ENCODE measurements at places on chromosomes 2 and 18. TPM values are rescaled to one million over a fixed set of nuclear protein-coding genes. Genes with fewer than 3 reads are reported as not detected.

The SIX2 gene
- total RNA-seq, result 3.1 TPM

The MC2R gene
- not detected for total RNA-seq

The PLA2R1 gene
- 1.3 TPM for total RNA-seq

The STEAP3 gene
- 27.8 TPM for total RNA-seq

The MROH2A gene
- total RNA-seq, result not detected

The ABCG8 gene
- not detected for total RNA-seq

The ERFE gene
- 9.8 TPM for total RNA-seq

The PIGN gene
- total RNA-seq, result 21.4 TPM

The C2orf66 gene
- not detected for total RNA-seq

The MAP2 gene
- total RNA-seq, result 4.0 TPM

The AQP12A gene
- not detected for total RNA-seq

The DSC2 gene
- 12.2 TPM for total RNA-seq

The DES gene
- total RNA-seq, result not detected

The PAX8 gene
- 109 TPM for total RNA-seq

The BOK gene
- 76.7 TPM for total RNA-seq

The NFE2L2 gene
- 53.0 TPM for total RNA-seq

The KCNG2 gene
- total RNA-seq, result not detected

The SPDYA gene
- total RNA-seq, result not detected

The IL1R2 gene
- total RNA-seq, result 5.4 TPM

The MYO5B gene
- 48.4 TPM for total RNA-seq

The C2orf81 gene
- 2.7 TPM for total RNA-seq

The ALMS1 gene
- total RNA-seq, result 11.8 TPM

The ZNF396 gene
- 0.29 TPM for total RNA-seq

The BIN1 gene
- total RNA-seq, result 99.0 TPM

The RAB6D gene
- not detected for total RNA-seq

The THSD7B gene
- 0.81 TPM for total RNA-seq

The GALNT13 gene
- 0.52 TPM for total RNA-seq

The HNMT gene
- 20.2 TPM for total RNA-seq

The HOXD13 gene
- not detected for total RNA-seq

The IL36A gene
- not detected for total RNA-seq

The EFR3B gene
- 1.3 TPM for total RNA-seq

The SLC11A1 gene
- total RNA-seq, result 0.22 TPM

The ACOXL gene
- total RNA-seq, result 0.06 TPM

The LIMS3 gene
- 1.7 TPM for total RNA-seq

The DOCK10 gene
- 2.1 TPM for total RNA-seq

The CCDC93 gene
- 13.2 TPM for total RNA-seq

The CXCR2 gene
- not detected for total RNA-seq

The CFAP210 gene
- total RNA-seq, result not detected

The NDUFV2 gene
- 103 TPM for total RNA-seq

The PPP1CB gene
- total RNA-seq, result 157 TPM

The FLACC1 gene
- 0.22 TPM for total RNA-seq

The LRRC30 gene
- total RNA-seq, result not detected

The PCARE gene
- total RNA-seq, result not detected

The PLCD4 gene
- total RNA-seq, result 0.58 TPM

The CHN1 gene
- 22.5 TPM for total RNA-seq

Measured in epithelial cell of proximal tubule (primary cell).